ENCODE measurements at places on chromosomes 1 and 21. TPM values are rescaled to one million over a fixed set of nuclear protein-coding genes. Genes with fewer than 3 reads are reported as not detected.

Gene ABCA4
- total RNA-seq: not detected

Gene ICOSLG
- 1.1 TPM for total RNA-seq

Gene RPE65
- total RNA-seq: not detected

Gene OR2AK2
- total RNA-seq: not detected

Gene CR1
- 0.69 TPM for total RNA-seq

Gene ZFP69
- total RNA-seq: 2.0 TPM

Gene KANK4
- 0.05 TPM for total RNA-seq

Gene ORC1
- 0.14 TPM for total RNA-seq

Gene IFNLR1
- 2.5 TPM for total RNA-seq

Gene PCBP3
- total RNA-seq: 10.9 TPM

Gene CLCA1
- not detected for total RNA-seq

Gene ATP1B1
- 339 TPM for total RNA-seq

Gene FCRL5
- not detected for total RNA-seq

Gene KRTAP12-2
- total RNA-seq: not detected

Gene KIAA0319L
- total RNA-seq: 65.7 TPM

Gene UBXN10
- 2.6 TPM for total RNA-seq

Gene KRTAP12-1
- not detected for total RNA-seq

Gene MTARC1
- 22.8 TPM for total RNA-seq

Gene KIF26B
- total RNA-seq: 1.3 TPM

Gene NMNAT2
- 4.6 TPM for total RNA-seq

Gene PBXIP1
- 57.2 TPM for total RNA-seq

Gene SELL
- total RNA-seq: 5.6 TPM

Gene RABGAP1L
- total RNA-seq: 66.8 TPM

Gene OPRD1
- 0.02 TPM for total RNA-seq

Gene LCE3D
- total RNA-seq: not detected

Gene MYOM3
- 314 TPM for total RNA-seq

Gene SMCP
- total RNA-seq: not detected

Gene LAPTM5
- 14.3 TPM for total RNA-seq

Gene LCA5L
- total RNA-seq: 0.87 TPM

Gene LCE6A
- not detected for total RNA-seq

Gene CFAP141
- not detected for total RNA-seq

Gene SERINC2
- total RNA-seq: 1.8 TPM

Gene PAPPA2
- 0.09 TPM for total RNA-seq

Gene CR1L
- total RNA-seq: not detected

Gene SH2D5
- total RNA-seq: 0.30 TPM

Gene CASQ1
- 45.9 TPM for total RNA-seq

Gene CLCNKA
- 0.54 TPM for total RNA-seq

Gene ERRFI1
- total RNA-seq: 7.5 TPM

Gene CDK18
- 117 TPM for total RNA-seq

Gene URB1
- 6.7 TPM for total RNA-seq

Gene IGSF5
- 1.4 TPM for total RNA-seq

Gene MSH4
- not detected for total RNA-seq

Gene FCGR2B
- 5.2 TPM for total RNA-seq

Gene CLIC4
- 505 TPM for total RNA-seq

Gene EFNA3
- total RNA-seq: 0.61 TPM

Gene MYBPH
- not detected for total RNA-seq

Gene OR2T10
- not detected for total RNA-seq

Gene SCNM1
- total RNA-seq: 11.5 TPM

Gene AIM2
- 2.1 TPM for total RNA-seq

Gene GNG4
- total RNA-seq: 0.06 TPM

Gene VWA5B1
- total RNA-seq: 0.70 TPM

Gene TEDDM1
- not detected for total RNA-seq

Gene AVPR1B
- not detected for total RNA-seq

Gene PIGR
- not detected for total RNA-seq

Gene OPTC
- not detected for total RNA-seq

Gene C1orf185
- not detected for total RNA-seq

Gene OR2T11
- total RNA-seq: not detected

Gene KLHL20
- total RNA-seq: 14.6 TPM

All from heart left ventricle (tissue), 16 donors.